ENCODE measurements at places on chromosomes 4 and X.

- no peak for DNase-seq
Observed at GRCh38 chr4:478373-478772, 20.6 kb downstream of the ZNF721 start.

GRCh38 chr4:76188149-76188548, 25.5 kb downstream of the SCARB2 start:
- DNase-seq: no peak

DNA sequence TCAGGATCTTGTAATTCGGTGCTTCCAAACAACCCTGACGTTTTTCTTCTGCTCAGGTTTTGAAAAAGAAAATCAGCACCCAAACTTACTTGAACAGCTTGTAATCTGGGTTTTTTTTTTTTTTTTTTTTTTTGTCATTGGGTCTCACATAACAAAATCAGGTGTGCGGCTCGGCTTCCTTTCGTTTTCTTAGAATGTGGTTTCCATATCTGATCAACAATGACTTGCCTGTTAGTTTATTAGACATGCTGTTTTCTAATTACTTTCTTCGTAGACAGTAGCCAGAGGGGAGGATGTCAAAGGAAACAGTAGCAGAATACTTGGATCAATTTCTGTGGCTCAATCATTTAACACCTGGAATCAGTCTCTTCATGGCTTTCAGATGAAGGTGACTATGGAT, 890 bp upstream of the FREM3 start:
- DNase-seq: no peak

- DNase-seq: no peak
Observed at GRCh38 chrX:78540171-78540570, 119.0 kb downstream of the RTL3 start.

GRCh38 chrX:67720344-67720743, 176.5 kb downstream of the AR start:
- DNase-seq: no peak

DNA sequence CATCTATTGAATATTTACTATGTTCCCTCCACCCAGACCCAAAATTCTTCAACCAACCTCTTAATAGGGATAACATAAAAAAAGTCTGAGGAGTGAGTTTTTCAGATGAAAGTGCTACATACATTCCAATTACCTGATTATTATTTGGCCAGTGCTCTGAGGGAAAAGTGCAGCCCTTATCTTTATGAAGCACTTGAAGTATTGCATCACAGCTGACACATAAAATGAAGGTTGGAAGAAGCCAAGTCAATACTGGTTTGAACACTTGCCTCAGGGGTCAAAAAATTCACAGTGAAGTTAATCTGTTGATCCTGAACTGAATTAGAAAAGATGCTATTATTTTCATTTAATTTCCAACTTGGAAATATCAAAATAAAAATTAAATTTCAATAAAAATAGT, 498.9 kb downstream of the INPP4B start:
- DNase-seq: no peak
